ENCODE measurements at places on chromosomes 3 and 15. TPM values are rescaled to one million over a fixed set of nuclear protein-coding genes. Genes with fewer than 3 reads are reported as not detected.

MYRIP gene
- total RNA-seq = not detected

ACTL6A gene
- 52.9 TPM for total RNA-seq

SLC22A13 gene
- total RNA-seq = not detected

HRH1 gene
- 9.7 TPM for total RNA-seq

PLAAT1 gene
- total RNA-seq = not detected

Data from A549 treated with CpdA at 1 μM for 4 hours (cell line).